ENCODE measurements at places on chromosomes 4 and X.

DNA sequence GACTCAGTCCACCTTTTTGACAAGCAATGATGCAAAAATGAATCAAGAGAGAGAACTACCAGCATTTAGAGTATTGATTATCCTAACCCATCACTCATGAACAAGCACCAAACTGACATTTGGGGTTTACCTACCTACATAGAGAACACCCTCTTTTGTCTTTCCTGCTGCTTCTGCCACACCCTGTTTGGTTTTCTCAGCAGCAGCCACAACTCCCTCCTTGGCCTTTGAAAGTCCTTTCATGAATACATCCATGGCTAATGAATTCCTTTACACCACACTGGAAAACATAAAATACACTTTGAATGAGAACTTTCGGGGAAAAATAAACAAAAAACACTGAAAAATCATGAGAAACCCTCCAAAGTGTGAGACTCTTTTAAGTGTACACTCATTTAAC is 1.5 kb downstream of the SNCA start:
- no peak for DNase-seq

DNA sequence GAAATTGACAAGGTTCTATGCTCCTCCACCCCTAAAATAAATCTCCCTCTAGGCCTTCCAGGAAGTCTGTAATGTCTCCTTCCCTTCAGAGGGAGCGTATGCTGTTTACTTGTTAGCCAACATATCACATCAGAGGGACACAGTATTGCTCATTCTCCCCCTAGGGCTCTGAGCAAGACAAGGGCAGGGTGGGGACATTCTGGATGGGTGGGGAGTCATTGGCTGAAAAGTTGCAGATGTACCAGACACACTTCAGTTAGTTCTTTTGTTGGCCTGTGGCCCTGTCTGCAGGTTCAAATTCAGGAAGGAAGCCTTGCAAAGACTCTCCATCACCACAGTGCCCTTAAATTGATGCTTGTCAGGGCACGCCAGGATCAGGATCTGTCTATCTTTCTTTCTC is 106.3 kb upstream of the TEX13D start:
- DNase-seq: no peak

DNA sequence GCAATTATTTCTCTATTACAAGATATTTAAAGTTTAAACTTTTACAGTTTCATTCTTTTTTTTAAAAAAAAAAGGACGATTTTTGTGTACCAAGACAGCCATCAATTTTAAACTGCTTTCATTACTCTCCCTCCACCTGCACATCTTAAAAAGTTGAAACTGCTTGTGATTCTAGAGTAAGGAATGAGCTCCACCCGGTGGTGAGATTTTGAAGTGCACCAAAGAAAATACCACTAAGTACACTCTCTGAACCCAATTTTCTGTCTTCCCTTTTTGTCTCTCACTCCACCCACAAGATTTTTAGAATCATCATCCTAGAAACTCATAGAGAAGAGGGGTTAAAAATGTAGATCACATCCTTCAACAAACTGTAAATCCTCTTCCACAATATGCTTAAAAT is 91.3 kb upstream of the WDR44 start:
- DNase-seq: no peak

- no peak for DNase-seq
Measured at GRCh38 chr4:2266181-2266580, 4.3 kb upstream of the MXD4 start.

- DNase-seq: no peak
Measured at GRCh38 chrX:110410603-110411002, 52.0 kb downstream of the RTL9 start.

DNA sequence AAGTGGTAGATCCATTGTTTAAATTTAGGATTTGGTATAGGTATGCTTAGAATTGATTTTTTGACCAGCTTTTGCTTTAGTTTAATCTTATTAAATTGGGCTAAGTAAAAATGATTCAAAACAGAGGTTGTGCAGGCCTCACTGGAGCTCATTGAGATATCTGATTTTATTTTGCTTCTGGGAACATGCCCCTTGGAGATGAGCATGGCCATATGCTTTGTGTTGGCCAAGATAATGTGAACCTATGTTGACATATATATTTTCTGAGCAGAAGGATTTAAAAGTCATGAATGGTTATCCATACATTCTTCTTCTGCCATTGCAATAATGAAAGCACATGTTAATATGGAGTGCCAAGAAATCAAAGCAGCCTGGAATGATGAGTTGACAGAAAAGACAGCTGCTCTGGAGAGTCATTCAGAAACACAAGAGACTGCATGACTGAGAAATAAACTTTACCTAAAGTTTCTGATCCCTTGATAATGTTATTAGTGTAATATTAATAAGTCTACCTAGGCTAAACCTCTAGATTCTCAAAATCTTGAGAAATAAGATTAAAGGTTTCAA is 489.7 kb upstream of the GNPDA2 start:
- no peak for DNase-seq

DNA sequence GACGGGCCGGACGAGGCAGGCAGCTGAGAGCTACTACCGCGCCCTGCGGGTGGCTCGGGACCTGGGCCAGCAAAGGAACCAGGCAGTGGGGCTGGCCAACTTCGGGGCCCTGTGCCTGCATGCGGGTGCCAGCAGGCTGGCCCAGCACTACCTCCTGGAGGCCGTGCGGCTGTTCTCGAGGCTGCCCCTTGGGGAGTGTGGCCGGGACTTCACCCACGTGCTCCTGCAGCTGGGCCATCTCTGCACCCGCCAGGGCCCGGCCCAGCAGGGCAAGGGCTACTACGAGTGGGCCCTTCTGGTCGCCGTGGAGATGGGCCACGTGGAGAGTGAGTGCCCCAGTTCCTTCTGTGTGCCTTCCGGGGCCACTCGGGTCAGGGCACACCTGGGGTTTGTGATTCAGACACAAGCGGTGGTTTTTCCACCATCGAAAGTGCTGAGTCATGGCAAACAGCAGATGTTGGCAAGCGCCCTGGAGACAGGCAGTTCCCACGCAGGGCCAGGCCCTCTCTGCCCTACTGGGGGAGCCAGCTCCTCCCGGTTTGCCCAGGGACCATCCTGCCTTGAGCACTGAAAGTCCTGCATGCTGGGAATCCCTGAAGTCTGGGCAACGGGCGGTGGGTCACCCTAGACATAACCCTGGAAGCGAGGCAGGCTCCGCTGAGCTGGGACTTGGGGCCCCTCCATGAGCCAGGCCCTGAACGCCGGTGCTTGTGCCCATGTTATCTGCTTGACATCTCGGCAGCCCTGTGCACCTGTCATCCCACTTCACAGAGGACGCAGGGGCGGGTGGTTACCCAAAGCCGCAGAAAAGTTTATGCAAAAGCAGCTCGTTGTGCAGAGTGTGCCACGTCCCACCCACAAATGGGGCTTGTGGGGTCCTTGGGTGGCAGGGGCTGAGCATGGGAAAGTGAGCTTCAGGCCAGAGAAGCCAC is 29.5 kb downstream of the SH3TC1 start:
- peak; percentile 42 for DNase-seq

DNA sequence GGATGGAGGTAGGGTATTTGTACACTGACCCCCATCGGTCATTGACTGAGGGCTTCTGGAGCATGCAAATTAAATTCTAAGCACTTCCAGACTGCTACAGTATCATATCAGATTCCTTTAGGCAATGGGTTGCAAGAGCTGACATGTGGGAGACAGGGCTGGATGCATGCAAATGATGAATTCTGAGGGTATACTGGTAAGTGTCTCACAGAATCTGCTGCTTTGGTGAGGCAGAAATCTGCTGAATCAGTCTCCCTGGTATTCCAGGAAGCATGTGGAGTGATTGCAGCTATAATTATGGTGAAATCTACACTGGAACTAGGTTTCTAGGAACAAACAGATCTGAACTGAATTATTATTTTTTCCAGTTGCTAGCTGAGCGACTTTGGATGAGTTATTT is 684.9 kb upstream of the MAGEB2 start:
- DNase-seq: no peak

DNA sequence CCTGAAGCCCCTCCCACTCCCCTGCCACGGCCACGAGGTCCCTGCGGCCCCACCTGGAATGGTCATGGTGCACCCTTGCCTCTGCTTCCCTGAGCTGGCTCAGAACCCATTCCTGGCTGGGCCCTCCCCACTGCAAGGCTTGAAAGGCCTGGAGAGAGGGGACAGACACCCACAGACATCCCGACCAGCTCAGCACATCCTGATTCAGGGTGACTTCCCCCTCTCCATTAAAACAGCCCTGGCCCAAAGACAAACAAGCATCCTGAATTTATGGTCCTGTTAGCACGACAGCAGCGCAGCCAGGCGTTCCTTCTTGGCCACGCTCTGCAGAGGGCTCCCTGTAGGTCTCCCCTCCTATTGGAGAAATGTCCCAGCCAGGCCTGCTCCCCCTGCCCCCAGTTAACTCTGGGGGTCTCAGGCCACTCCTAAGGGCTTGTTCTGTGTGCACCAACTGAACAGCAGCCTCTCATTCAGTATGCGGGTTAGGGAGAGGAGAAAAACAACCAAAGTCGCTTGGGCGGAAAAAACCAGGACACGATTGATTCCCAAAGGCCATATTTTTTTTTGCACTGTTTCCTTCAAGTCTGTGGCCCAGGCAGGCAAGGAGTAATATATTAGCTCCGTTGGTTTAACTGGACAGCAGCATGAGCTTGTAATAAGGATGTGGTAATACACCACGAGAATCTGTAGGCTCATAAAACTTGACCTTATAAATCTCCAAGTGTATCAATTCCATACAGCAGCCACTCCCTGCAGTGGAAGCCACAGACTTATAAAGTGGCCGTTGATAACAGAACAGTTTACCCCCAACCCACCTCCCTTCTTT is 106.7 kb upstream of the MSX1 start:
- no peak for DNase-seq

- DNase-seq: no peak
Measured at GRCh38 chr4:132108784-132109183, 1040.3 kb upstream of the PCDH10 start.

GRCh38 chrX:15160558-15161095 is 109.3 kb downstream of the ASB9 start:
- no peak for DNase-seq

Data from esophagus squamous epithelium (tissue), 5 donors.